SW480 (cell line): ENCODE measurements at places on chromosomes 13 and 19.

GRCh38 chr19:8135946-8136618, 13.3 kb downstream of the FBN3 start:
- DNase-seq: no peak

GRCh38 chr19:11530432-11530831, 1.5 kb upstream of the ECSIT start:
- peak; percentile 58 for DNase-seq

DNA sequence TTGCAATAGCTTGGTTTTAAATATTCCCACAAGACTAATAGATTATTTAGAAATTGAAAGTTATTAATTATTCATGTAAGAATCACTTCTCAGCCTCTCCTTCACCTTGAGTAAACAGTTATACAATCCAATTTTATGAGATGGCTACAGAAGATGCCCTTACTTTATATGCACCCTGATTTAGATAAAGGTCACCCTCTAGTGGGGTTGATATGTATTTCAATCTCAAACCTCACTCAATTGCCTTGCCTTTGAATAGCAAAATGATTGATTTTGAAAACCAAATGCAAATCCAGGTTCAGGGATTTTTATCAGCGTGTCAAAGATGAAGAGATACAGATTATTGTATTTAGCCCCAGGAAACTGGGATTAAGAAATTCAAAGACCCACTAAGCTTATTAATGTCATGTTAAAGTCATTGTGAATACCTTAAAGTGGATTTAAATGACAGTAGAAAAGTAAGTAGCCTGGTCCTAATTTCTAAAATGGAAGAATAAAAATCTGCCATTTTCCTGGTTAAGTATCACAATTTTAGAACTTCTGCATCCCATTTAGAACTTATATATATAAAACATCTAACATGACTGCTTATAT, 305.1 kb downstream of the ITGBL1 start:
- DNase-seq: peak; percentile 73

GRCh38 chr13:100546713-100547405, 41.7 kb downstream of the GGACT start:
- no peak for DNase-seq

- DNase-seq: peak; percentile 31
Measured at GRCh38 chr19:40933025-40933424, 51.0 kb upstream of the CYP2A7 start.

GRCh38 chr13:35744566-35745178, 268.2 kb upstream of the MAB21L1 start:
- DNase-seq: no peak

- no peak for DNase-seq
Measured at GRCh38 chr13:98798849-98799645, 46.6 kb upstream of the SLC15A1 start.

- no peak for DNase-seq
Measured at GRCh38 chr13:99301913-99302636, 5.1 kb downstream of the GPR183 start.

- DNase-seq: no peak
Measured at GRCh38 chr19:10335352-10335985, 2.1 kb upstream of the RAVER1 start.

GRCh38 chr19:50266896-50267295, 62.3 kb downstream of the KCNC3 start:
- DNase-seq: peak; percentile 33

- no peak for DNase-seq
Measured at GRCh38 chr19:45496349-45496953, 396 bp downstream of the RTN2 start.

- no peak for DNase-seq
Measured at GRCh38 chr19:13104360-13104847, 1.7 kb upstream of the LYL1 start.

- DNase-seq: no peak
Measured at GRCh38 chr19:37977391-37977790, 70.4 kb downstream of the SIPA1L3 start.

DNA sequence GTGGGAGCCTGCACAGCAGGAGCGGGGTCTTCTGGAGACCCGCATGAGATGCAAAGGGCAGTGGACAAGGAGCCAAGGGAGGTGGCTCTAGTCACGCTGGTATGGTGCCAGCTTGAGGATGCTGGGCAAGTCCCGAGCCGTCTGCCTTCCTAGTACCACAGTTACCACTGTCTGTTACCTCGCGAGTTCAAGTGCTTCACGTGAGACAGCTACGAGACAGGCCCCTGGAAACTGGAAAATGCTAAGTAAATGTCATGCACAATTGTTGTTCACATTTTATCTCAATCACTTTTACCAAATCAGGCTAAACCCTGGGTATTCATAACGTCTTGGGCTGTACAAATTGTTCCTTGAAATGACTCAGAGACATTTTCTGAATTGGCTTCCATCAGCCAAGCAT, 155.7 kb downstream of the TNFRSF19 start:
- no peak for DNase-seq

DNA sequence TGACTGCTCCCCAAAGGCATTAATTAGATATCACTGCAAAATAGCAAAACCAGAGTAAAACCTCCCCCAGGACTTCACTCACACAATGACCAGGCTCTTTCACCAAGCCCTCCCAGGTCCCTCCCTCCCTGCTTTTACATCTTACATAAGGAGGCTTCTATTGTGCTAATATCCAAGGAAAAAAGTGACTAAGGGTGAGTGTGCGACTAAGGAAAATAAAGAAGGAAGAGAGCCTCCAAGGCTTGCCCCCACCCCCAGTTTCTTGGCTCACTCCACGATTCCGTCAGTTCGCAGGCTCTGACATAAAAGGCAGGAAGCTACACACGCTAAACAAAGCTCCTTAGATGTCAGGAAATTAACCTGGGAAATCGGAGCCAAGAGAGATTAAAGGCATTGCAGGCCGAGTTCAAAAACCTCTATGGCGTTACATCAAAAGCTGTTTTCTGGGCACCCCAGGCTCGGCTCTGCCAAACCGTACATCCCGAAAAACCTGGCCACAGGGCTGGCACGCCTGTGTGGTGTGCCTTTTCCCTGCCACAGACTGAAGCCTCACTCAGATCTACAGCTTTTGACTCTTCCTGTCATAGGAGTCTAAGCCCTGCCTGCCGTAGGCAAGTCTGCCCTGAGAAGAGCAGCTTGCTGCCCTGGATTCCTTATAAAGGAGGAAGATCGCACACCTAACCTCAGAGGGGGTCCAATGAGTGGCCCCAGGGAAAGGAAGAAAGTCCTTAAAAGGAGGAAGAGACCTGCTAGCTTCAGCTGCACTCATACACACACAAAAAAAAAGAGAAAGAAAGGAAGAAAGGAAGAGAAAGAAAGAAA, 67.0 kb upstream of the SERP2 start:
- DNase-seq: peak; percentile 99

DNA sequence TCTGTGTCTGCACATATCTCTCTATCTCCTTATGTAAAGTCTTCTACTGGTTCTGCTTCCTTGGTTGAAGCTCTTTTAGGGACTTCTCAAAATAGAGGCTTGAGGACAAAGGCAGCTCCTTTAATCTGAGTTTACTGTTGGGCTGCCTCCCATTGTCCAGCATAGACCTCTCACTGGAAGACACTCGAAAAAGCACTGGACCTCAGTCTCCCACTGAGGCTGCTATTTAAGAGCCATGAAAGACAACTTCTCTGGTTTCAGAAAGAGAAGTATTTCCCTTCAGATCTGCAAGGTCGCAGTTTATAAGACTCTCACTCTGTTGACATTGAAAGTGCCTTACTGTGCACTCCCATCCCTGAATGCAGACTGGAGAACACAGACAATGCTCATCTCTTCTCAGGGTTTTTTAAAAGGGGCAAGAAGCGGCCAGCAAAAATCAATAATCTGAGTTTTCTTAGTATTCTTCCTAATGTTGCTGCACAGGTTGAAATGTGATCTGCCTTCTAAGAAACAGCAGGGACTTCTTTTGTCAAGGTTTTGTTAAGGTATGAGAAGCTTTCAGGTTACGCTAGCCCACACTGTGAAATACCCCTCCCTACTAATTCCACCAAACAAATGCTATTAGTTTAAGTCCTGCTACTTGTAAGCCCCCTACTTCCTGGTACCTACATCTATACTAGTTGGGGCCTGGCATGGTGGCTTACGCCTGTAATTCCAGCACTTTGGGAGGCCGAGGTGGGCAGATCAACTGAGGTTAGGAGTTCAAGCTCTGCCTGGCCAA, 450.0 kb upstream of the SLC10A2 start:
- DNase-seq: no peak

GRCh38 chr19:1259206-1259875, 9.8 kb upstream of the CIRBP start:
- DNase-seq: peak; percentile 81

DNA sequence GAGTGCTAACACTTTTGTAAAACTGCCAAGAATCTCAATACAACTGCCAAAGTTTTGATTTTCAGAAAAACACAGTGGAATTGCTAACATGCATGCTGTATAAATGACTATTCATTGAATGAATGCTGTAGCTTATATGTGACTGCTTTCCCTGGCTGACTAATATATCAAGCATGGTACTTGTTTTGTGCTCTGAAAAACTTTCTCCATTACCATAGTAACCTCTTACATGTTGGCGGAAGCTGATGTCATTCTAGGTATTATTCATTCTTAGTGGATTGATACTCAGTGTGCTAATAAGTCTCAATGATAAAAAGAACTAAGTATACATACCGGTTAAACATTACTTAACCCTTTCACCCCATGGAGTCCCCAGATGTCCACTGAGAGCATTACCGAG, 166.1 kb upstream of the MYO16 start:
- no peak for DNase-seq

GRCh38 chr13:75071395-75071794, 410.6 kb downstream of the TBC1D4 start:
- no peak for DNase-seq

GRCh38 chr19:45785097-45785496, 2.8 kb upstream of the DMPK start:
- no peak for DNase-seq

DNA sequence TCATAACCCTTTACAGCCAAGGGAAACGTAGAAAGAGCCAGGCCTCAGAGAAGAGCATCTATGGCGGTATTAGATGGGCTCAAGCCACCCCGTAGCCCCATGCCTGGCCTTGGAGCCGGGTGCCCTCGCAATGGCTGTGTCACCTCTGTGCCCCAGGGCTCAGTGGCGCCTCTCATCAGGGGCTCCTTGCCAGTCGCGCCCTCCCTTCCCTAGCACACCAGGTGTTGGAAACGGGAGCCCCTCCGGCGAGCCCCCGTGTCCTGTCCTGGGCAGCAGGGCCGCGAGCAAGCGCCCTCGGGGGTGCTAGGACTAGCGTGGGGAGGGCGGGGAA, 453 bp downstream of the ZNF256 start:
- DNase-seq: no peak

DNA sequence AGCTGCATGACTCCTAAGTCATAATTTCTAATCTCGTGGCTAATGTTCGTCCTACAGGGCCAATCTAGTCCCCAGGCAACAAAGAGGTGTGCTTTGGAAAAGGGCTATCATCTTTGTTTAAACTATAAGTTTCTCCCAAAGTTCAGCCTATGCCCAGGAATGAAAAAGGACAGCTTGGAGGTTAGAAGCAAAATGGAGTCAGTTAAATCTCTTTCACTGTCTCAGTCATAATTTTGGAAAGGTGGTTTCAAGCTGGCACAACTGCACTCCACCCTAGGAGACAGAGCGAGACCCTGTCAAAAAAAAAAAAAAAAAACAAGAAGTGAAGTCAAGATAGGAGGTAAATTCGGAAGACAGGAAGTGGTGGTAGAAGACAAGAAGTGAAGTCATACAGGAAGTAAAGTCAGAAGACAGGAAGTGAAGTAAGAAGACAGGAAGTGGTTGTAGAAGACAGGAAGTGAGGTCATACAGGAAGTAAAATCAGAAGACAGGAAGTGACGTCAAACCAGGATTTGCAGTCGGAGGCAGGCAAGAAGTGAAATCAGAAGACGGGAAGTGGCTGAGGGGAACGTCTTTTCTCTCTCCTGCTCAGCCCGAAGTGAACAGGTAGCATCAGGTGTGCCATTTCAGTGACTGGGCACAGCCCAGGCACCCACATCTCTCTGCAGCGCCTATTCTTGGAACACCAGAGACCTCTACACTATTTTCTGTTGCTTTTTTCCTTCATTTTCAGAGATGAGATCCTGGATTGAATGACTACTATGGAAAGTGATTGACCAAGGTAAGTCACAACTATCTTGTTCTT, 32.2 kb downstream of the GP6 start:
- DNase-seq: peak; percentile 95

- no peak for DNase-seq
Measured at GRCh38 chr13:34179481-34179880, 361.5 kb downstream of the RFC3 start.

GRCh38 chr19:58053480-58054156, 5.5 kb upstream of the ZNF135 start:
- no peak for DNase-seq

- DNase-seq: no peak
Measured at GRCh38 chr13:78540058-78540457, 63.3 kb downstream of the POU4F1 start.
